ENCODE measurements at places on chromosomes 12 and 14.

DNA sequence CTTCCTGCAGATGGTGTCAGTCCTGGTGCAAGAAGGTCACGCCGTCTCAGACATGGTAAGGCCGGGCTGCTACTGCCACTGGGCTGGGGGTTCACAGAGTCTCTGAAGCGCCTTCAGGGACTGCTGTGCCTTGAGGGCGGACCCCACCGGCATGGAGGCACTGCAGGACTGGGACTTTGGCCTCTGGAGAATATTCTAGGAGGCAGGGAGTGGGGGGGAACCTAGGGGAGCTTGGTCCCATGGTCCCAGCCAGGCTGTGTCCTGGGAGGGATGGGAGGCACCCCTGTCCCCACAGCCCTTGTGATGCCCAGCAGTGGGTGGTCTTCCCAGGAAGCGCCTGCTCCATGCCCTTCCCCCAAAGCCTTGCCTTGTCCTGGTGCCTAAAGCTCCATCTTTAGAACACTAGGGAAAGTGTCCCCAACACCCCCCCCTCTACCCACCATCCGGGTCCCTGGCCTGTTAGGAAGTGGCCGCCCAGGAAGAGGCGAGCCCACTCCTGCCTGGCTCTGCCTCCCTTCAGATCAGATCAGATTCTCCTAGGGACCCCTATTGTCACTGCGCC lies 1.5 kb downstream of the AMN start:
- no peaks in the 10 kb centered on the region for H3K36me3 ChIP-seq
- DNase-seq = no peak
- peaks cover 42% of the 10 kb centered on the region for H3K27me3 ChIP-seq
- H3K27ac ChIP-seq = no peak overlapping the region

- H3K4me1 ChIP-seq = no peaks in the 10 kb centered on the region
- H3K27ac ChIP-seq = no peak overlapping the region
- peaks cover 14% of the 10 kb centered on the region for H3K36me3 ChIP-seq
- no peak for DNase-seq
- H3K27me3 ChIP-seq = no peaks in the 10 kb centered on the region
- no peak overlapping the region for H3K4me3 ChIP-seq
Measured at GRCh38 chr12:117025481-117026151, 73.6 kb downstream of the TESC start.

DNA sequence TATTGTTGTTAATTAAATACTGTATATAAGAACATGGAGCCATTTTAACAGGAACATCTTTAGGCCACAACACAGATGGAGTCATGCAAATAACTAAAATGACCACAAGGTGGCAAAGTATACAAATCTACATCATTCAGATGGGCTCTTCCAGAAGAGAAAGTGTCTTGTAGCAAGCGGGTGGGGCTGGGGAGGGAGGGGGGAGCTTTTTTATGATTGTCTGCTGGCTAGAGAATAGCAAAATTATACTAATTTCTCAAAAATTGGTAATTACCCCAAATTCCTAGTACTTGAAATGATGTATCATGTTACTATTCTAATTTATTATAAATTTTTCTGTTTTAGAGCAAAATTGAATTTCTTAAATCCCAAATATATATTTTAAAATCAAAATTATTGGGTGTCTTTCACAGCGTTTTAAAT lies 378.7 kb downstream of the PRKD1 start:
- H3K4me1 ChIP-seq = no peaks in the 10 kb centered on the region
- DNase-seq = no peak
- peaks cover 21% of the 10 kb centered on the region for H3K27me3 ChIP-seq
- H3K4me3 ChIP-seq = no peak overlapping the region

DNA sequence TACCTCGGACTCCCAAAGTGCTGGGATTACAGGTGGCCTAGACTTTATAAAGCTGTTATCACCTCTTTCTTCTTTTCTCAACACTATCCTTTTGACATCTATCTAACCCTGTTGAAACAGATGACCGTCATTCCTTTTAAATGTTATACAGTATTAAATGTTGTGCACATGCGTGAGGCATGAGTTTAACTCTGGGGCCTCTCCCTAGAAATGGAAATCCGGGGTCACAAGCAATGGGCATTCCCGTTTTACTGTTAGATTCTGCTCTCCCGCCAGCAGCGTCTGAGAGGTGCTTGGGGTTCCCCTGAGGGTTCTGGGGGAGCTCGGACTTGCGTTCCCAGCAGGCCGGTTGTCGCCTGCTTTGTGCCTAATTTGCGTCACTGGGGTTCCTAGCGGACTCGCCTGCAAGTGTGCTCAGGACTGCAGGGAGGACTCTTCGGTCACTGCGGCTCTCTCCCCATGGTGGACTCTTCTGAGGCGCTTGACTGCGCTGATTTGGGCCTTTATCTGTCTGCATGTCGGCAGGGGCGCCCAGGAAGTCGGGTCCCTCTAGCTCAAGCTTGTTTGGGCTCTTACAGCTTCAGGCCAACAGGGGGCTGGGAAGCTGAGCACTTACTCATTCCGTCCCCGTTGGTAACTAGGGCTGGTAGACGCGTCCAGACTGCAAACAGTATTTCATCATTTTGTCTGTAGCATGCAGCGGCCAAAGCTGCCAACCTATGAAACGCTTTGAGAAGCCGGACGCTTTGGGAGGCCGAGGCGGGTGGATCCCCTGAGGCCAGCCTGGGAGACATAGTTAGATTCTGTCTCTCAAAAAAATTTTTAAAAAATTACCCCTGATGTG lies 1.2 kb upstream of the RAN start:
- peak; percentile 80 for DNase-seq
- H3K4me3 ChIP-seq = peak overlapping the region; percentile 98
- H3K4me1 ChIP-seq = peaks cover 10% of the 10 kb centered on the region

DNA sequence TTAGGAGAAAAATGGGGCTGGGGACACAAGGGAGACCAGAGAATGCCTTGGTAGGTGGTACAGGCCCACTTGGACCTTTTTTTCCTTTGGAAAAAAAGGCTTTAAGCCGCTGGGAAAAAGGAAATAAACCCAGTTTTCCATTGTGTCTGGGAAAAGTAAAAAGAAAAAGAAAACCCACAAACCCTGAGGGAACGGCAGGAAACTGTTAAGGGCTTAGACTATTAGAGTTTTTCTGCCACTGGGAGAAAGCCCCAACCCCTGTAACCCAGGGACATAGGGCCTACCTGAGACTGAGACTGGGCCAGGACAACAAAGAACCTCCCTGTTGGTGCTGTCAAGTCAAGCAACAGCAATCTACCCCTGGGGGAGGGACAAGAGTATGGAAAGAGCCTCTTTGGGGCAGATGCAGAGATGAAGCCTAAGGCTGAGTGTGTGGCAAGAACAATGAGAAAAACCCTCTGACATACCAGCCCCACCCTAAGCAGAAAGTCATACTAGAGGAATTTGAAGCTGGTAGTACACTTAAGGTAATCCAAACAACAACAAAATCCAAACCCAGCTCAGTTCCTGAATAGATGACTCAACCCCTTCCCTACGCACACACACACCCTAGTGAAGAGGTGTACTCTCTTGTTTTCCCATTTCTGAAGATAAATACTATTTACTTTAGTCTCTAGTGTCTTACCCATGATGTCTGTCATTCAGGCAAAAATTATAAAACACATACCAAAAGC lies 22.8 kb downstream of the ATF1 start:
- peaks cover 11% of the 10 kb centered on the region for H3K36me3 ChIP-seq
- peak; percentile 86 for DNase-seq
- H3K4me3 ChIP-seq = no peak overlapping the region
- no peaks in the 10 kb centered on the region for H3K27me3 ChIP-seq
- H3K4me1 ChIP-seq = peaks cover 52% of the 10 kb centered on the region

- no peak overlapping the region for H3K4me3 ChIP-seq
- no peak for DNase-seq
- H3K27ac ChIP-seq = no peak overlapping the region
- no peaks in the 10 kb centered on the region for H3K4me1 ChIP-seq
- H3K36me3 ChIP-seq = no peaks in the 10 kb centered on the region
- H3K27me3 ChIP-seq = no peaks in the 10 kb centered on the region
Measured at GRCh38 chr12:78101113-78101876, 270.6 kb downstream of the NAV3 start.

DNA sequence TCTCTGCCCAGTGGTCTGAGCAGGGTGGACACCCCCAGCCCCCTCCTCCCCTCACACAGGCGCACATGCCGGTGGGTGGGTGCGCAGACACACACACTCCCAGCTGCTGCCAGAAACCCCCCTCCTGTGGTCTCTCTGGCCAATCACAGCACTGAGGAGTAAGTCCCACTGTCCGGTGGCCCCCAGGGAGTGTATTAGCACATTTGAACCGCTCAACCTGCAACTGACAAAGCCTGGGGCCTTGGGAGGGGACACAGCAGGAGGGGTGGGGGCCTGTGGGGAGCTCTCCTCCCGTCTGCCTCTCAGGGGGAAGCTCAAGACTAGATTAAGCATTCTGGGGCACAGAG lies 11.7 kb downstream of the FIGNL2 start:
- no peaks in the 10 kb centered on the region for H3K36me3 ChIP-seq
- no peak overlapping the region for H3K4me3 ChIP-seq
- no peaks in the 10 kb centered on the region for H3K4me1 ChIP-seq
- no peak overlapping the region for H3K27ac ChIP-seq
- no peak for DNase-seq

Data from RWPE2 (cell line).